ENCODE measurements at places on chromosomes 4 and X.

- no peak for DNase-seq
Observed at GRCh38 chr4:181264893-181265292, 978.3 kb upstream of the TENM3 start.

GRCh38 chr4:52366191-52366590 is 292.9 kb downstream of the USP46 start:
- DNase-seq: no peak

GRCh38 chr4:53547983-53548382 is 43.3 kb downstream of the LNX1 start:
- DNase-seq: no peak

DNA sequence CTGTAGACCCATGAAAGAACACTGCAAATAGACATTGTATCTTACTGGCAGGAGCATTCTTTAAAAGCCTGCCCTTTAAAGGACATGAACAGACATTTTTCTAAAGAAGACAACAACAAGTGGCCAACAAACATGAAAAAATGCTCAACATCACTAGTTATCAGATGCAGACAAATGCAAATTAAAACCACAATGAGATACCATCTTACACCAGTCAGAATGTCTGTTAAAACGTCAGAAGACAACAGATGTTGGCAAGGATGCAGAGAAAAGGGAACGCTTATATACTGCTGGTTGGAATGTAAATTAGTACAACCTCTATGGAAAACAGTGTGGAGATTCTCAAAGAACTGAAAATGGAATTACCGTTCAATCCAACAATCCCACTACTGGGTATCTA is 77.2 kb downstream of the ATP10D start:
- no peak for DNase-seq

GRCh38 chr4:142354041-142354440 is 492.1 kb downstream of the INPP4B start:
- no peak for DNase-seq

GRCh38 chr4:128775916-128776315 is 33.6 kb upstream of the JADE1 start:
- no peak for DNase-seq

DNA sequence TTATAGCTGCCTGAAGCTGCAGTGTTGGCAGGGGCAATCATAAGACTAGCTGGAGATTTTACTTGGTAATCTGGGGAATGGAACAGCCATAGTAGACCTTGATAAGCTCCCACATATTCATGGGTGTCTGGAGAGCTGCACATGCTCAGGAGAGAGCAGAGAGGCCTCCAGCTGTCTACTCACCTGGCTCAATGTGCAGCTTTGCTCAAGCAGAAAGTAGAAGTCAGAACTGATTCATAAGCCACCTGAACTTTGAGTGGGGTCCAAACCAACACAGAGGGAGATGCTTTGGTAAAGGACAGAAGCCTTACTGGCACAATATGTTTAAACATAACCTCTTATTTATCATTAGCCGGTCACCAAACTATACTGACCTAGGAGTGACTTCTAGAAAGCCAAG is 54.4 kb downstream of the KDM6A start:
- DNase-seq: no peak

GRCh38 chr4:107192601-107193000 is 156.5 kb upstream of the DKK2 start:
- DNase-seq: no peak

- DNase-seq: no peak
Observed at GRCh38 chrX:30533266-30533665, 44.3 kb downstream of the TASL start.

DNA sequence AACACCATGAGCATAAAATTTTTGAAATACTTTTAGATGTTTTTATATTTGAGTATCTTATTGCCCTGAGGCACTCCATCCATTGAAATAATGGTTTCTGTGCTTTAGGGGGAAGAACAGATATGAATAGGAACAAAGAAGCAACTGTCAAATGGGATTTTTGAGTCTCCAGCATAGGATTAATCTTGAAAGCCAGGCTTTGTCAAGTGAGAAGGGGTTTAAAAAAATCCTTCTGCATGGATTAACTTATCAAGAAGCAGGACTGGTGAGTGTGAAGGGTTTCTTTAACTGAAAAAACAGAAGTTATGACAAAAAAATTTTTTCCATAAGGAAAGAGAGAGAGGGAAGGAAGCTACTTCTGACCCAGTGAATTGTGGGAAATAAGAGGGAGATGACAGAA is 7.6 kb upstream of the NUDT9 start:
- no peak for DNase-seq

- no peak for DNase-seq
Observed at GRCh38 chrX:119040432-119040831, 32.4 kb upstream of the CT47C1 start.

DNA sequence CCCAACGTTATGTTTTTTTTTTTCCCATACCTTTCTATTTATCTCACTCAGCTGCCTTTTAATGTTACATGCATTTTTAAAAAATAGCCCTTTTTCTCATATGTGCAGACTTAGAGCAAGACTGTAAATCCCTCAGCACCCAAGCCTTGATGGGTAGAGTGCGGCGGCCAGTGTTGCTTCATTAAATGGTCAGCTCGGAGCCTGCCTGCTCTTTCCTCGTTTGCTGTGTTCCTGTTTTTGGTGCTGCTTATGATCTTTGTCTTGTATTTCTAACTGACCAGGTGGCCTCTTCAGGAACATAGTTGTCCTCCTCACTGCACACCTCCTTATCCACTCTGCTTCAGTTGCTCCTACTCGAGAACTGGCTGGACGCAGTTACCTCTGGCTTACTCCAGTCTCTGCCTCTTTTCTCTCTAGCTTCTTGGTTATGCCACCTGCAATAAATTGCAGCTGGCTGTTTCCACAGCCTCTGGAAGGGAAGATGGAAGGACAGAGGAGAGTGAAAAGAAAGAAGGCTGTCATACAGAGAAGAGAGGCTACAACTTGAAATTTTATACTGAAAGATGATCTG is 10.7 kb downstream of the RBPJ start:
- no peak for DNase-seq

GRCh38 chr4:137343221-137343620 is 189.1 kb downstream of the PCDH18 start:
- DNase-seq: no peak

GRCh38 chr4:1406394-1406980 is at the start of gene NKX1-1:
Gene NKX1-1 (minus strand): TSS chr4:1406442. CDS start chr4:1406442, 0 bp downstream.
- DNase-seq: no peak

DNA sequence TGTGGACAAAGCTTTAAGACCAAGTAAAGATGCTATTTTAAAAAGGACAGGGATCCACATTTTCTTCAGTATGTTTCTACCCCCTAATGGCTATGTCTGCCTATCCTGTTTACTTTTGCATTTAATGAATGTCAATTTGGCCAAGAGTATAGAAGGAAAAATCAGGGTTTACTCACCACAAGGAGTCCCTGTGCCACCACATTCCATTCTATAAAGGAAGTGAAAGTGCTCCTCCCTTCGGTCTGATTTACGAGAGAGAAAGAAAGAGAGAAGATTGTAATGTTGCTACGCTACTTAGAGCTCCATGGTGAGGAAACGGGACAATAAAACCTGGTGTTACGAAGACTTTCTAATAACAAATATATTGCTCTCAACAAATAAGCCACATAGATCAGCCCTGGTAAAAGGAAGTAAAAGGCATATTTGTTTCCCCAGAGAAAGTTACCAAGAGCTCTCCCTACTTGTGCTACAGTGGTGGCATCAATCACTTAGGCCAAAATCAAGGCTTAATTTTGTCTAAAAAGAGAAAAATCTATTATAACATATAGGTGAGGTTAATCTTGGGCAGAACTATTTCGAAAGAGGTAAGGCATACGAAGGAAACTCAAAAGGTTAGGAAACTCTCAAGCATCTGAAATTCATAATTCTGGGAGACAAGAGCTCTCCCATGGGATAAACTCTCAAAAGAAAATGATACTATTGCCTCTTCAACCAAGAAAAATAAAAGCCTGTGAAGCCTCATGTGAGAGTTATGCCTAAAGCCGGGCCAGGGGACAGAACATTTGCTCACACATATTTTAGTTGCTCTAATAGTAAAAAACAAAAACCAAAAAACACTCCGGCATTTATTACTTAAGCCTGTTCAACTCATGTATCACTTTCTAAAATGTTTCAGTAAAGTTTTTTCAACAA is 29.5 kb downstream of the TAPT1 start:
- no peak for DNase-seq

- DNase-seq: no peak
Observed at GRCh38 chrX:17294561-17294960, 80.4 kb upstream of the NHS start.

- DNase-seq: no peak
Observed at GRCh38 chrX:153880440-153880815, 5.5 kb downstream of the L1CAM start.

DNA sequence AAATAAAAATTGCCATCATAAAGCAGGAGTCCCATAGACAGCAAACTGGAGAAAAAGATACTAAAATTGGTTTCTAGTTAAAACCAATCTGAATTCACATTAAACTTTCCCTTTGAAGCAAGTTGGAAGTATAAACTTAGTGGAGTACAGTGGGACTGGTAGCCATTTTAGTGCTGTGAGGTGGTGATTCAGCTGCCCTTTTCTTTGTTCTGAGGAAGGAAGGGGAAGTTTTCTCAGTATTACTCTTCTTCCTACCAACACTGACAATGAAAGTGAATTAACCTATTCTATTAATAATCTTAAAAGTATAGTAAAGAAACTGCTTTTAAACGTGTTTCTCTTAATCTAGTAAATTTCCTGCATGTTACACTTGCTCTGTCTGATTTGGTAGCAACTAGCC is 36.7 kb downstream of the SLC9A6 start:
- no peak for DNase-seq

- DNase-seq: no peak
Observed at GRCh38 chrX:72604705-72605104, 32.1 kb upstream of the HDAC8 start.

DNA sequence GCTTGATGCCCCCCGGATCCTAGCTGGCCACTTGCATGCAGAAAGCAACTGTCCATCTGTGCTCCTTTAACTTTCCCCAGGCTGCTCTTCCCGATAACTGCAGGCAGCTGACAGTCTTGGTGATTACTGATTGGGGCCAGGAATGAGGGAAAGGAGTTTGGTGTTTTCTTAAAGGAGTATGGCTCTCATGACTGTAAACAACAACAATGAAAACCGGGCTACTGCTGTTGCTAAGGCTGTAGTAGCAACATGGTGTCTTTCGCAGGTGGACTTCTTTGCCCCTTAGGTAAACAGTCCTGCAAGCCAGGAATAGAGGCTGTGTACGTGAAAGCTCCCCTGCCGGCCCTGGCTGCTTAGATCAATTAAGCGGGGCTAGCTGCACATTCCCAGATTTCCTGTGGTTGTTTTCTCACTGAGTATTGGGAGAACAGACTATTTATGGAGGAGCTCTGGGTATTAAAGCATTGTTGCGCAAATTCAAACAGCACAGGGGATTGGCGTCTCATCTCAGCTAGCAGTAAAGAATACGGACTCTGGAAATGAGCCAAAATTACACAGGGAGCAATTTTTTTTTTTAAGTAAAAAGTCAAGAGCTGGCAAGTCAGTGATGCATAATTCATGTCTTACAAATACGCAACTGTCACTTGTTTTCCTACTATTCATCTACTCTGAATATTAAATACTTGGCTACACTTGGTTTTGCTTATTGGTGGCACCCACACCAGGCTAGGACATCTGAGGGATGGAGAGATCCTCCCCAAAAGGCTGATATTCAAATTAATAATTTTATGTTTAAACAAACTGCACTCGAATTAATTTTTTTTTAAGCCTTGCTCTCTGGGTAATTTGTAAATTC is 61.6 kb upstream of the NAP1L5 start:
- DNase-seq: no peak

DNA sequence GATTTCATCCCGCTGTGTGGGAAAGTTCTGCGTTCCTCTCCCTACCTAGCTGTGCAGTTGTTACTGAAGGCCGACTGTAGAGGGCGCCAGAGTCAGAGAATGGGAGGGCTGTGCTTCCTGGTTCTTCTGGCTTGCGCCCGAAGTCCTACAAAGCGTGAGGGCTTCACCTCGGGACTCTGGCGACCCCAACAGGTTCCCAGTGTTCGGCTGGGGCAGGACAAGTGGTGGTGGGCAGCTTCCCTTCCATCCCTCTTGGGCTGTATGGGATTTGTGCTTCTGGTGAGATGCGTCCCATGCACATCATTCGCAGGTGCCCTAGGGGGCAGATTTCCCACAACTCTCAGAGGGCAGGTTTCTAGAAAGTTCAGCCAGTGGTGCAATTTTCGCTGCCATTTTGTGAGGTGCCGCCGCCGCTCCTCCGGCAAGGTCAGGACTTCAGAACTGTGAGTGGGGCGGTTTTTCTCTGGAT is 27.3 kb downstream of the CT45A1 start:
- DNase-seq: no peak

GRCh38 chr4:136392576-136392975 is 1139.7 kb downstream of the PCDH18 start:
- no peak for DNase-seq

DNA sequence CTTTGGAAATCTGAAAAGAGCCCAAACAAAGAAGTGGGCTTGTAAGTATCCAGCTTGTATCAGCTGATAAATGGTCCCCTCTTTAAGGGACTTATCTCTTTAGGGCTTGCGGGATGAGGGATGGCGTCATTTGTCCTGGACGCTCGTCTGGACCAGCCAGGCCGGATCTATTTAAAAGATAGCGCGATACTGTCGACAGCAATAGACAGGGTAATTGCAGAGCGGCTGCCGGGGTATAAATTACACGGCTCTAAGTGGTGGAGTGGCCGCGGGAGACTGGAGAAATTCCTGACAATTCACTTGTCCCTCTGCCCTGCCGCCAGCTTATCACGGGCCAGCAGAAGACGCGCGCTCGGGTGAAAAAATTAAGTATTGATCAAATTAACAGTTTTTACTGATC is 90.7 kb downstream of the FAM53A start:
- DNase-seq: no peak

DNA sequence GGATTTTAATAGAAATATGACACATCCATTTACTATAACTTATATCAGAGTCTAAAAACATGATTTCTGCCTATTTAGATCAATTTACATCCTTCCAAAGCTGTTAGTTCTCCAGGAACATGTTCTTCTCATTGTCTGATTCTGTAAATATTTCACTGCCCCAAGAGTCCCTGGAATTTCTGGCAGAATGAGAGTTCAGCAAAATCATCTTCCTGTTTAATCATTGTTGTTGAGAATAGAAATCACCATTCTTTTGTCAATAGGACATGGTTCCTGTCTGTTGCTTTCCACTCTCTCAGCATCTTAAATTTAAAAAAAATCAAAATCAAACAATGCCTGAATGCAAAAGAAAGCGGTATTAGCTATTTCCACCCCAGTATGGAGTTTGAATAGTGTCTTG is 172.8 kb upstream of the FRMPD4 start:
- DNase-seq: no peak

GRCh38 chrX:145818186-145819113 is 821 bp downstream of the SLITRK2 start:
- no peak for DNase-seq
